Stimulated activated CD4-positive, alpha-beta T cell treated with anti-CD3 and anti-CD28 coated beads, TNF-alpha, amount 100 ng/mL, for 1 hour (primary cell): ENCODE measurements at places on chromosomes 1 and 21.

- DNase-seq = no peak
These were observed 86.1 kb downstream of the BRINP3 start for GRCh38 chr1:190391582-190391981.

DNA sequence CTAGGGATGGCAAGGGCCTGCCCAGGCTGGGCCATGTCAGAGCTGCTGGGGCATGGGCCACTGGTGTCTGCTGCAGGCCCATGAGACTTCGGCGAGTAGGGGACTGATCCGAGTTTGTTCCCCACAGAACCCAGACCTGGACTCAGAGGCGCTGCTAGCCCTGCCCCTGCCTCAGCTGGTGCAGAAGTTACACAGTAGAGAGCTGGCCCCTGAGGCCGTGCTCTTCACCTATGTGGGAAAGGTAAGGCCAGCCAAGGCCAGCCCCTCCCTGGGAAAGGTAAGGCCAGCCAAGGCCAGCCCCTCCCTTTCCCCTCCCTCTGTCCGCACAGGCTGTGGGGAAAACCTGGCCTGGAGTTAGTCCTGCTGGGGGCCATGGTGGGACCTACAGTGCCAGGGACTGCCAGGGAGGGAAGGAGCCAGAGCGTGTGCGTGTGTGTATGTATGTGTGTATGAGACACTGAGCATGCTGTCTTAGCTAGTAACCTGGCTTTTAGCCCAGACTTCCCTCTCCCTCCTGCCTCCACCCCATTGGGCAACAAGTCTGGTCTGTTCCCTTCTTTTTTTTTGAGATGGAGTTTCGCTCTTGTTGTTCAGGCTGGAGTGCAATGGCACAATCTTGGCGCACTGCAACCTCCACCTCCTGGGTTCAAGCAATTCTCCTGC lies 8.0 kb downstream of the FAAH start:
- no peak for DNase-seq

DNA sequence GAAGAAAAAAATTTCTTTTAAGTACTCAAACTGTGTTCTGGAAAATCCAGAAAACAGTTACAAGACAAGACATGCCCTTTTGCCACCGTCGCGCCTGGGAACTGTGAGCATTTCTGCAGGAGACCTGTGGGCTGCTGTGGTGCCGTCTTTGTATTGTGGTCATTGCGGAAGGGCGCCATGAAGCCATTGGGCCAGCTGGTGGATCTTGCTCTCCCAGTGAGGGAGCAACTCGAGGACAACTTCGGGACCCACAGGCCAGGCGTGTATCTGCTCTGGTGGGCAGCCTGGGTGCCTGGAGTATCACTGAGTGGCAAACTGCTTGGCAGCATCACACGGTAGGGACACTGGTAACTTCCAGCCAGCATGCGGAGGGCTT lies 3.8 kb upstream of the THEMIS2 start:
- DNase-seq = no peak

DNA sequence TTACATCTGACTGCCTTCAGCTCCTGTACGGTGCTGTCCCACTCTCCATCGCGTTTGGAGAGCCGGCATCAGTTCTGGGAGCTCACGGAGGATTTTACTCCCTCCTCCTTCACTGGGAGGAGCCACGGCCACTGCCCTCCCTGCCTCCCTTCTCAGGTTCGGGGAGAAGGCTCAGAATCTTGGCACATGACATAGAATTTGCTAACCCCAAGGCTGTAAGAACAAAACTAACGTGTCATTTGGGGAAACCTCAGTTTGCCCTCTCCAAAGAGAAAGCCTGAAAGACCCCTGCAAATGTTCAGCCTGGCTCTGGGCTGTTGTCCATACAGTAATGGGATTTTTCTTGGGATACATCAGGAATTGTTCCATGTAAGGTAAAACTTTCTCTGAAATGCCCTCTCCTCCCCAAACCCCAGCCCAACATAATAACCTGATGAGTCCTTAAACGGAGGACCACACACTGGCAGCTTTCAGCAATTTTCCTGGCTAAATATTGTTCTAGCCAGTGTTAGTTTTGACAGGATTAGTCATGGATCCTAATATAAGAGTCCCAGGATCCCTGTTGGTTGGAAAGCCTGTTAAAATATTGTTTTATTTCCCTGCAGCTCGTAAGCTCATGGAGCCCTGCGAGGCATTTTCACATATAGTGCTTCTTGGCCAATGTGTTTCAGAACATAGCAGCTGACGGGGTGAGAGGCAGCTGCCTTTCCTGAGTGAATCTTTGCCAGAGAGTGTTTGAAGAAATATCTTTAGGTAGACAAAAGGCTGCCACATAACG lies 98.8 kb downstream of the RHOU start:
- no peak for DNase-seq

DNA sequence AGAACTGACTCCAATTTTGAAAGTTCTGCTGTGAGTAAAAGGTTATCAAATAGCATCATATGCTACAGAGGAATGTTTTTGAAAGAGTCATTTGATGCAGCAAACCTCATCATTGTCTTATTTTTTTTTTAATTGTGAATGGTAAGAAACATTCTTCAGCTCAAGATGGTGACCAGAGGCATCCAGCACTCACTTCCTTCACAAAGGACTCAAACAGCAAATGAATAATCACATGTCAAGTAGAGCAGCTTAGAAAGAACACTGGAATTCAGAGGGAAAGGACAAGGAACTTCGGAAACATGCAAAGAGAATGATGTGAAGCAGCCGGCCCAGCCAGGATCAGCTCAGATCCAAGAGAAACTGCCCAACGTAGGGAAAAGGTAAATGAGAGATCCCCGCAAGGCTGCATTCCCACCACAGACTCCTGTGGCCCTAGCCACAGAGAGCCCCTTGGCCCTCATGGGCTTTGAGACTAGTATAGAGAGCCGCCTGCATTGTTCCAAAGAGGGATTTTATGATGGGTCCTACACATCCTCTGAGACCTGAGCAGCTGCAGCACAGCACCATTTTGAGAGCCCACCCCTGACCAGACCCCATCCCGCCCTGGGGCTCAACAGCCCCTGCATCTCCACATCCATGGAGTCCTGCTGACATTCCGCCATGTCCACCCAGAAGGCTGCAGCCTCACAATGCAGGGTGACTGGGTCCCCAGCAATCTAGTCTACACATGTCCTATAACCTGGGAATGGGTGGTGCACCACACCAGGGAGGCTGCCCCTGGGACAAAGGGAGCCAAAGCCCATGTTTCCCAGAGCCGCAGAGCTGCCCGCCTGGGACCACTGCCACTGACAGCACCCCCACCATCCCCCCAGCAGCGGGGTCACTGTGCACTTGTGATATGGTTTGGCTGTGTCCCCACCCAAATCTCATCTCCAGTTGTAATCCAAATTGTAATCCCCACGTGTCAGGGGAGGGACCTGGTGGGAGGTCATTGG lies 21.2 kb upstream of the UTS2 start:
- DNase-seq = no peak

- no peak for DNase-seq
These were observed 179.8 kb downstream of the FOXD2 start for GRCh38 chr1:47617381-47618221.

DNA sequence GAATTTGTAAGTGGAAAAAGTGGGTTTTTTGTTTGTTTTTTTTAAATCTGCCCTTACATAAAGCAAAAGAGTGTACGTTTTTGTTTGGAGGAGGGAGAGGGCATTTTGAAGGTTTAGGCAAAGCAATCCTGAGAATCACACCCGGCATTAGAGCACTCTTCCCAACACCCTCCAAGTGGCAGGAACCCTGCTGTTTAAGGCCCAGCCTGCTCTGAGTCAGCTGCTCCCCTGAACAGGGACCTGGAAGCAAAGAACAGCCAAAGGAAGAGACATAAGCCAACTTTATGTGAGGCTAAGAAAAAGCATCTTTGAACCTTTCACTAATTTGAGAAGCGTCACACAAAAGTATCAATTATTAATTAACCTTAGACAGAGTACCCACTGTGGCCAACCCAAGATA lies 16.9 kb downstream of the MTFR1L start:
- DNase-seq = no peak

GRCh38 chr1:193309936-193310475 lies 123.6 kb upstream of the B3GALT2 start:
- no peak for DNase-seq

DNA sequence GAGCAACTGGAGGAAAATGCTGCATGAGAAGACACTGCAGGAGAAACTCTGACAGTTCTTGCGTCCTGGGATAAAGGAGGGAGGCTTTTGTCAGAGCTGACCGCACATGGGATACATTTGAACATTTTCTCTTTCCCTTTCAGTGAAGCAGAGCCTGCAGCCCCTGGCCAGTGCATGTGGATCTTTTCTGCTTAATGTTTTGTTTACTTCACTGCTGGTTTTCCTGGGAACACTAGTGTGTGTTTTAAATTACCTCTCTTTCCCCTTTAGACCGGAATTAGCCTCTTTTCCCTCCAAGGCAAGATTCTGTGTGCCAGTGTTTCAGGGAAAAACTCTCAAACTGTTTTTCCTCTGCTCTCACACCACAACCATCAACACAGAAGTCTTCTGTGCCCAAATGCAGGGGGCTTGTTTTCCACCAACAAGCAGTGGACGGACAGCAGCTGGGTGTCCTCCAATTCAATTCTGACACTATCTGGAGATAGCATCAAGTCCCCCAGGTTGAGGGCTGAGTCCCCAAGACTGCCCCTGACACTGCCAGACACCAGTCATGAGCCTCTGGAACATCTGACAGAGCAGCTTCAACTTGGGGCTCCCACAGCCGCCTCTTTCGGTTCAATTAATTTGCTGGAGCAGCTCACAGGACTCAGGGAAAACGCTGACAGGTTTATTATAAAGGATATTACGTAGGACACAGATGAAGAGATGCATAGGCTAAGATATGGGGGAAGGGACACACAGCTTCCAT lies 136.2 kb downstream of the RHOU start:
- DNase-seq = no peak

DNA sequence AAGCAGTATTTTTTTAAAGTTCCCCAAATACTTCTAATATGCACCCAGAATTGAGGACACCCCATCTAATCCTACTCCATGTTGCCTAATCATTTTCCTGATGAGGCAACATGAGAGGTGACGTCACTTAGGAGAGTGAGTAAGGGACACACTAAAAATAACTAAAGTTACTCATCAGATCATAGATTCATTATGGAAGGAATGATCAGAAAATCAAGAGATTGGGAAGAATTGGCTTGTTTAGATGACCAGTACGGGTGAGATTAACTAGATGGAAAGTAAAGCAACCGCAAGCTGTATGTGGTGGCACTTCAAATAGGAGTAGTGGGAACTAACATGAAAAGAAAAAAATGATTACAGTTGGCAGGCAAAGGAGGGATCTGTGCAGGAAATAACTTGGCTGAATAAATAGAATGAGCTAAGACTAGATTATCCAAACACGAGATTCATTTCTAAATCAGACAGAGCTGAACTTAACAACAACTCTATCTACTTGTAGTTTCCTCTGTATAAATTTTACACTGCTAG lies 61.4 kb upstream of the CXADR start:
- DNase-seq = no peak

DNA sequence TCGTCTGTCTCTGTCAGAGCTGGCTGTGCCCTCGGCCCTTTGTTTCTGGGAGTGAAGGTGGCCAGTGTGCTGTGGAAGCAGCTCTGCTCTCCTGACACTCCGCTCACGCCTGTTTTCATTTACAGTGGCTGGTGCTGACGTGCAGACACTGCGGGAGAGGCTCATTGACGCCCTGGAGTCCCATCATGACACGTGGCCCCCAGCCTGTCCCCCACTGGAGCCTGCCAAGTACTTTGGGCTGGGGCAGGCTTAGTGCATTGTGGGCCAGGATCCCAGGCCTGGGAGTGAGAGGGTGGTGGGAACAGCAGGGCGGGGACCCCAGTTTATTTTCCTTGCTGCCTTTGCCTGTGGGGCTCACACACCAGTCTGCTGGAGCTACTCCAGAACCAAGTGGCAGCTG lies 21.1 kb downstream of the QSOX1 start:
- DNase-seq = no peak

GRCh38 chr1:19086176-19086875 lies 123.7 kb downstream of the UBR4 start:
- DNase-seq = no peak

DNA sequence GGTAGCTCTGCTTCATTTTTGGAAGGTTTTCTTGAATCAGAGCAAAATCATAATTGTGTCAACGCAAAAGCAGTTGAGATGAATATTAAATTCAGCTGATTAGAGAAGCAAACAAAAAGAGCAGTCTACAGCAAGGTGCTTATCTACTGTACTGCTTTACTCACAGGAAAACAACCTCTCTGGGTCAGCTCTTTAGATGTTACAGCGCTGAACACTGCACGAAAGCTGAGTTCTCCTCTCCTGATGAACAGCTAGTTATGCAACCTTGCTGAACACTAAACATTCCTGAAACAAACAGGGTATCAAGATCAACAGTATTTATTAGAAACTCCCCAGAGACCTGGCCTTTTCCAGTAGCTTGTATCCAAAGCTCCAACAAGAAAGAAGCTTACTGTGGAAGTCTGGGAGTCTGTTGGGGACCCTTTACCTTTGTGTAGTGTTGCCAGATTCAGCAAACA lies 41.3 kb downstream of the TBCE start:
- DNase-seq = no peak
